CMK (cell line): ENCODE measurements at places on chromosomes 5 and 9.

- DNase-seq, result no peak
Observed at GRCh38 chr5:176353533-176353932, 8.0 kb downstream of the KIAA1191 start.

- DNase-seq, result no peak
Observed at GRCh38 chr9:137748741-137749140, 128.8 kb upstream of the CACNA1B start.

- DNase-seq, result no peak
Observed at GRCh38 chr5:18687429-18687828, 1053.2 kb downstream of the TAF11L14 start.

DNA sequence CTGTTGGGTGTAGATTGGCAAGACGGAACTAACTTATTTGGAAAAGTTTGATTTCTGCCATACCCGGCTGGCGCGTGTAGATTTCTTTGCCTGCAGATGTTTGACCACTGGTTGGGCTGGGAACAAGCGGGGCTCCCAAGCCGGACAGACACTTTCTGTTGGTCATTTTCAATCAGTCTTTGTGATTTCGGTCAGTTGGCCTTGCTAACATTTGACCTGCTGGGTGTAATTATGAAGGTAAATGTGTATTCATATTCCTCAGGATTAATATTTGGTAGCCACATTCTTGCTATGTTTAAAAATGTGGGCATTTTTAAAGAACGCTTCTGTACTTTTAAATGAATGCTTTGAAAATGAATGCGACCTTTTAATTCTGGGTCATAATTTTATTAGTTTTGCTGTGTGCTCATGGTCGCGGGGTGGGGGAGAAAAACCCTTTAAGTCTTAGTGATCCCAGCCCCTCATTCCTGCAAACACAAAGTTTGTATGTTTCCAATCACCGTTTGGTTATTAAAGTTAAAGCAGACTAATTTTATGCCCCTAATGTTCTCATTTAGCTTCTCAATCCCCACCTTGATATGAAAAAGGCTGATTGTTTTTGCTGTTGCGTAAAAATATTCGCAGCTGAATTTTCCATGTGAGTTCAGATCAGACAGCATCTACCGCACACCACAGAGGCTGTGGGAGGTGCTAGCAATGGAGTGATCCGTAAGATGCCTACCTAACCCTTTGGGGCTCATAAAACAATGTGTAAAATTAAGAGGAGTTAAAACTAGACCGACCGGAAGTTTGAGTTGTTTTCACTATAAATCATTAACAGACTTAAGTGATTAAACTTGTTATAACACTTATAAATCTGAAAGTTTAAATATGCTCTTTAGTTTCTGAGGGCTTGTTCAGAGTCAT, 1.5 kb downstream of the RASGRF2 start:
- no peak for DNase-seq

GRCh38 chr5:91361055-91361701, 21.9 kb downstream of the ARRDC3 start:
- DNase-seq, result no peak

DNA sequence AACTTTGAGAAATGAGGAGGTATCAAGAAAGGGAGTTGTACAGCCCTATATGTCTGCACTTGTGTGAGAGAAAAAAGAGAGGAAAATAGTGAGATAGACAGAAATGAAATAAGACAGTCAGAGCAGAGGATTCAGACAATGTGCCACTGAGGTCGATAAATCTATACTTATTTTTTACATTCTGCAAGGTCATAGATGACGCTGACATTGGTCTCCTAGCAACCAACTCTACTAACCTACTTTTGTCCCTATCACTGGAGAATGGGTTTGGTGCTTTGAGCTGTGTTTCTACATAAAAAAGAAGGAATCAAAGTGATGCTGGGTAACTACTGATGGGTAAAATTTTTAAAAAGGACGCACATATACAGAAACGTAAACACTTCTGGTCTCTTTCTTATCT, 573.3 kb upstream of the RORB start:
- DNase-seq, result no peak

DNA sequence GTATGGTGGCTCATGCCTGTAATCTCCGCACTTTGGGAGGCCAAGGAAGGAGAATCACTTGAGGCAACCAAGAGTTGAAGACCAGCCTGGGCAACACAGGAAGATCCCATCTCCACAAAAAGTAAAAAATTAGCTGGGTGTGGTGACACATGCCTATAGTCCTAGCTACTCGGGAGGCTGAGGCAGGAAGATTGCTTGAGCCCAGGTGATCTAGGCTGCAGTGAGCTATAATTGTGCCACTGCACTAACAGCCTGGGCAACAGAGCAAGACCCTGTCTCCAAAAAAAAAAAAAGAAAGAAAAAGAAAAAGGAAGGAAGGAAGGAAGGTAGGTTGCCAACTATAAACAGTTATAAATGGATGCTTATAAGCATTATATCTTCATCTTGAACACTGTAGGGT, 51.0 kb downstream of the RFX3 start:
- DNase-seq, result no peak

DNA sequence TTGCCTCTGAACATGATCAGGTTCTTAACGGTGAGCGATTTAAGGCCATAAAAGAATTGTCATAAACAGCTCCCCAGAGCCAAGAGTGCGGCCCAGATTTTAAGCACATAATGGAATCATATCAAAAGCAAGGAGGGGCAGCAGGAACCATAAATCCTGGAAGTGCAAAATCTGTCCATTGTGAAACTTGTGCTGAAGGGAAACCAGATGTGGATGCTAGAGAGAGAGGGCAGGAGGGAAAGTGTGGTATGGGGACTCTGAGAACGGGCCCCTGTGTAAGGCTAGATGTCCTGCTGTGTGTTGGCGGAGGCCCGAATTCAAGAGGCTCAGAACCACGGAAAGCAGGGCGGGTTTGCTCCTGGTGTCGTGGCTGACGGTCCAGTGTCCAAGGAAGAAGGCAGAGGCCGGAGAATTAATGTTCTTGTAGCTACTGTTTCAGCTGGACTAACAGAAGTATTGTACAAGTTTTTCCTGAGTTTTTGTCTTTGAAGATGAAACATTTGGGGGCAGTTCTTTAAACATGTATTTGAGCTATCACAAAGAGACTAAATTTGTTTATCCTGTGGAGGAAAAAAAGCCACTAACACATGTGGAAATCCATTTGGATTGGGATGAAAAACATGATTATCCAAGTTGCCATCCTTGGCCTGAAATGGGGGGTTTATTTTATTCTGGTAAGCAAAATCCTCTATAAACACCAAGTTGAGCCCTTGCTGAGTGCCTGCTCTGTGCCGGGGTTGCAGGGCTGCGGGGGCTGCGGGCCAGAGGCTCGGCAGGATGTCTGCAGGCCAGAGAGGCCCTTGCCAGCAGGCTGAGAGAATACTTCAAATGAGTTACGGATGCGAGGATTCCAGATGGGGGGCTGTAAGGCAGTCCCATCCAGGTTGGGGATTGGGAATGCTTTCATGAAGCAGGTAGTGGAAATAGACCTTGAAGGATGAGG, 9.2 kb upstream of the CXCL14 start:
- no peak for DNase-seq

GRCh38 chr5:169649486-169649885, 12.4 kb downstream of the DOCK2 start:
- no peak for DNase-seq

DNA sequence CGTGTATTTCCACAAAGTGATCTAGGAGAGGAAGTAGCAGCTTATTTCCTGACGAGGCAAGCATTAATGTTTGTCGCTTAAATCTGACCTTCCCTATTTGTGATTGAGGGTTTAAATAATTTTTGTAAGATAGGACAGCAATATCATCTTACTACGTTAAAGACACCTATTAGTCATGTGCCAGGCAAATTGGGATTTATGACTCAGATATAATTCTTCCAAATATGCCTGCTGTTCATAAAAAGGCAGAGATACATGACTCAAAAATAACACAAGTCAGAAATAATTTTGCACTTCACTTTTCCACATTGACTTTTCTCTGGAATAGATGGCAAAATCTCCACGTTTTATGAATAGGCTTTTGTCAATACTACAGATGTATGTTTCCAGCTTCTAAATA, 43.0 kb upstream of the CDH12 start:
- no peak for DNase-seq

- DNase-seq, result no peak
Observed at GRCh38 chr5:127650649-127651048, 1.8 kb downstream of the CTXN3 start.

DNA sequence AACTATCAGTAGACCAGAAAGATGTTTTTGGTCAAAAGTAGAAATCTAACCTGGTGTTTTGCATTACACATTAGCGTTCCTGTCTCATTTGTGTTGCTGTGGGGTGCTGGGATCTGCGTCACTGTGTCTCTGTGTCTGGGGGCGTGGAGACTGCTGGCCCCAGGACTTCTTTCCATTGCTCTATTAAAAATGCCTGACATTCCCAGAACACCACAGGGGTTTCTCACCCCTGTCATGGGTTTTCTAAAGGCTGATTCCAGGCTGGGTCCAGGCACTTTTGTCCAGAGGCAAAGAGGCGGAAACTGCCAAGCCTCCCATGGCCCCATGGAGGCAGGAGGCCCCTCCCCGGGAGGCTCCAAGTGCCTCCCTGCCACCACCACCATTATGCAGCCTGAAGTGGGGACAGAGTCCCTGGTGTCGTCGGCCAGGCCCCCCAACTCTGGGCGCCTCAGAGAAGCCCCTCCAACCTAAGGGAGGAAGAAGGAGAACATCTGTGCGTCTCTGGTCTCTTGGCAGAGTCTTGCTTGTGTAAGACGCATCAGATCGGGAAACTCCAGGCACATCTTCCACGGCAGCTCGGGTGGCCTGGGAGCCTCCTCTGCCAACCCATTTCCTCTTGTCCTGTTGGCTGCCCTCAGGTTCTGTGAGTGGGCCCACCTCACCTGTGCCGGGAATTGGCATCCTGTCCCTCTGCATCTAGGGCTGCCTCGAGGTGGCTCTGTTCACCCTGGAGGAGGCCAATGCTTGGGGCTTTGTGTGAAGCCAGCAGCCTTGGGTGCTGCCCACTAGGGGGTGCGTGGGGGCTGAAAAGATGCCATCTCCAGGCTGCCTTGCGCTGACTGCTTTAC, 13.8 kb upstream of the PLEKHG4B start:
- peak; percentile 21 for DNase-seq

- DNase-seq, result no peak
Observed at GRCh38 chr5:83927140-83927733, 206.6 kb upstream of the HAPLN1 start.

GRCh38 chr9:26669701-26670670, 222.6 kb downstream of the CAAP1 start:
- DNase-seq, result no peak

DNA sequence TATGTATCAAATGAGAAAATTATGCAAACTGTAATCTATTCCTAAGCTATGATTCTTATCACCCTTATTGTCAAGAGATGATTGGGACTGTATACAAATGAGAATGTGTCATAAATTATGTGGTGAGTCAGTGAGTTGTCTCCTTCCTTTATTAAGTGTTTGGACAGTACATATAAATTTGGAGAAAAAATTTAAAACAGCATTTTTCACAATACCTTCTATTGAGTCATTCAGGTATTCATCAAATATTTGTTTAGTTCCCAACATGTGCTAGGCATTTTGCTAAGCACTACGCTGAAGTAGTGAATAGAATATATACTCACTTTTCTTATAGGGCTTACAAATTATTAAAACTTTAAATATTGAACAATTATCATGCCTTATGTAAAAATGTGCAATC, 36.3 kb upstream of the PTPRD start:
- DNase-seq, result no peak

DNA sequence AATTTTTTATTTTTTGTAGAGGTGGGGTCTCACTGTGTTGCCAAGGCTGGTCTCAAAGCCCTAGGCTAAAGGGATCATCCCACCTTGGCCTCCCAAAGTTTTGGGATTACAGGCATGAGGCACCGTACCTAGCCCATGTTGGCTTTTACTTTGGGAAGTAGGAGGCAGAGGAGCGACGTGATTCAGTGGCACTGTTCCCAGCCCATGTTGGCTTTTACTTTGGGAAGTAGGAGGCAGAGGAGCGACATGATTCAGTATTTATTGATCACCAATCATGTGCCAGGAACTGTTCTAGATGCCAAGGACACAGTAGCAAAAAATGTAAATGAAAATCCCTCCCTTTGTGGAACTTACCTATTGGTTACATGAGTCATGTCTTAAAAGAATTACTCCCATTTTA, 18.3 kb downstream of the SNX24 start:
- DNase-seq, result no peak

DNA sequence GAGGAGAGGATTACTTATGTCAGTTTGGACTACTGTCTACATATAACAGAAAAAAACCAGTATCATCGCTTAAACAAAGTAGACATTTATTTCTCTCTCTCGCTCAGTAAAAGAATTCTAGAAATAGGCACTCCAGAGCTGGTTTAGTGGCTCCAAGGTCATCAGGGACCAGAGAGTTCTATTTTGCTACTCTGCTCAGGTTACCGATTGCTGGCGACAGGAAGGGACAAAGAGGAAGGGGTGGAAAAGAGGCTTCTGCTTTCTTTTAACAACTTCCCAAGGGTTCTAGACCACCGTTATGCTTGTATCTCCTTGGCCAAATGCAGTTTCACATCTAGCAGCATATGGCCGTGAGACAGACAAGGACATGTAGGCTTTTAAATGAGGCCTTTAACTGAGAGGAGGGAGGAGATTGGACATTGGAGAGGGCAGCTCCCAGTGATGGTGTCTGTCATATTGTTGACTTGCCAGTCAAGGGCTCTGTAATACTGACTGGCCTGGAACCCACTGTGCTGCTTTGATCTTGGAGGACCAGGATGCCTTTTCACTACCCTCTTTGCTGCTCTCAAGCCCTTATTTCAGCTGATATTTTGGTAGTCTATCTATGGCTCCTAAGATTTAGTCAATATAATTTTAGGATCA, 15.6 kb upstream of the DCP2 start:
- no peak for DNase-seq

GRCh38 chr9:131273856-131274673, 2.2 kb downstream of the FAM78A start:
- peak; percentile 71 for DNase-seq

GRCh38 chr5:172607213-172607793, 33.8 kb upstream of the NEURL1B start:
- DNase-seq, result no peak

DNA sequence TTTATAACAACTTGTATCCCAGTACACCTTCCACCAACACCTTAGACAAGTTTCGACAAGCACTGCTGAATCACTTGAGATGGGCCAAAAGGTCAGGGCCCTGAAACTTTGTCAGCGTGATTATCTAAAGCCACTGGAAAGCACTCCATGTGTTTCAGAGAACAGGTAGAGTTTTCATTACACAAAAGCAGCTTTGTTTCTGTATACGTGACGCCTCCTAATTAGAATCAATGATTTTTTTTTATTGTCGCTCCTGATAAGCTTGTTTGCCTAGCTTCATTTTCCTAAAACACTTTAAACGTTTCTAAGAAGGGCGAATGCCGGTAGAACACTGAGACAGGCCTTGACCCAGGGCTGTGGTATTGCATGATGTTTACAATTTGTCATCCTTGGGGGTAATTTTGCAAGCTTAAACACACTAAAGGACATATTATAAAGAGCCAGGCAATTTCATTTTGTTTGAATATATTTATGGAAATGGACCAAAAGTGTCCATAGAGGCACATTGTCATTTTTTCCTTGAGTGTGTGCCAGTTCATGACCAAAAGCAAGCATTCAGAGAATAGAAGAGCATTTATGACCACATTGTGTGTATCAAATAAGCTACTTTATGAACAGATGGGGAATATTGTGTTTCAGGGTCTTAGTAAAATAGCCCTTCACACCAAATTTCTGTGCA, 193.6 kb downstream of the GLIS3 start:
- DNase-seq, result no peak
